Thyroid gland (tissue), 4 donors: ENCODE measurements at places on chromosomes 7 and 10. TPM values are rescaled to one million over a fixed set of nuclear protein-coding genes. Genes with fewer than 3 reads are reported as not detected.

DNA sequence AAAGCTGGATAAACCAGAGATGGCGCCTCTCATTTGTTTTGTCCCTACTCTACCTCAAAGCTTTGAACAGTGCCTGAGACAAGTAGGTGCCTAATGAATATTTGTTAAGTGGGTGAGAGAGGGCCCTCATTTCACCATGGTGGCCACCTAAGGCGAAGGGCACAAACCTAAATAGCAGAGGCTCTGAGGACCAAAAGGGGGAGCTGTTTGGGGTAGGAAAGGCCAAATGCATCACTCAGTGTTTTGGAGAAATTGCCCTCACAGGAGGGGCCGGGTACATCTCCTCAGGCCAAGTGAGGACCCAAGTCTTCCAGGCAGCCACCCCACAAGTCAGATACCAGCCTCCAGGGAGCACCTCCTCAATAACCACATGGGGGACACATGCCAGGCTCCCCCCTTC is 14.0 kb downstream of the IMPDH1 start:
- no peak for DNase-seq

DNA sequence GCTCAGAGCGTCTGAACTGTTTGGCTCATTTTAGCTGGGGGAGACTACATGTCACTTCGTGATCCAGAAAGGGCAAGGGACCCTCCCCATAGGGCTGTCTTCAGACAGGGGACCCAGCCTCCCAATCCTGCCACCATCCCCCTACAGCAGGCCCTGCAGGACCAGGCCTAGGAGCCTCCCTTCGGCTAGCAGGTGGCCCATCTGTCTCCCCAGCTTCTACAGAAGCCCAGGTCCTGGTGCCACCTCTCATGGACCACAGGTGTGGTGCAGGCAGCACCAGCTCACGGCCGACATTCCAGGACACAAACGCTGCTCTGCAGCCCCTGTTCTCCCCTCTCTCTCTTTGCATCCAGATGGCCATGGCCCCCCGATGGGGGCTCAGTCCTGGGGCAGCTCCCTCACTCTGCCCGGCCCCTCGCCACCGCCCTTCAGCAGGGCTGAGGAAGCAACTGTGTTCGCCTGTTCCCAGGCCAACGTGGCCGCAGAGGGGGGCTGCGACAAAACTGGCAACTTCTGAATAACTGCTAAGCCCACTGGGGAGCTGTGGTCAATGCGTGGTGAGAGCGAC is 10.3 kb downstream of the TECPR1 start:
- no peak for DNase-seq

GRCh38 chr10:53356616-53357349 is 584.2 kb upstream of the MBL2 start:
- DNase-seq, result no peak

GRCh38 chr7:23456093-23456492 is 14.2 kb downstream of the IGF2BP3 start:
- no peak for DNase-seq

- no peak for DNase-seq
Observed at GRCh38 chr10:43318976-43319960, 52.2 kb upstream of the FXYD4 start.

CALHM1 gene
- total RNA-seq, result not detected

ABCC2 gene
- total RNA-seq, result 1.0 TPM
